Naive thymus-derived CD8-positive, alpha-beta T cell (primary cell): ENCODE measurements at places on chromosomes 16 and 17. TPM values are rescaled to one million over a fixed set of nuclear protein-coding genes. Genes with fewer than 3 reads are reported as not detected.

DNA sequence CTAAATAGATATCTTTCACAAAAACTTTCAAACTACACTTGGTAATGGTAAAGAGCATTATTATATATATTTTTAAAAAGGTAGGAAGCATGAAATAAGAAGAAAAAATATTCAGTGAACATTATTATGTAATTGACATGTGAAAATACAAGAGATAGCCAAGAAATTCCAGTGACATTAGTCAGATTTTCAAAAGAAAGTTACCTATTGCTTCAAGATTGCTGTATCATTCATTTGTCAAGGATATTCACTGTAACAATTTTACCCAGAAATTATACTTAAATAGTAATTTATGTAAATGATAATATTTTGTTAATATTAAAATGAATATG lies 350.2 kb downstream of the KIF2B start:
- H3K27me3 ChIP-seq = no peaks in the 10 kb centered on the region
- no peak overlapping the region for H3K27ac ChIP-seq
- no peaks in the 10 kb centered on the region for H3K36me3 ChIP-seq

CCL16 gene
- not detected for total RNA-seq

- H3K36me3 ChIP-seq = no peaks in the 10 kb centered on the region
- no peaks in the 10 kb centered on the region for H3K27me3 ChIP-seq
- H3K4me3 ChIP-seq = no peak overlapping the region
- no peak overlapping the region for H3K27ac ChIP-seq
- H3K4me1 ChIP-seq = peaks cover 25% of the 10 kb centered on the region
- DNase-seq = no peak
These were observed 86.1 kb downstream of the KCNJ12 start for GRCh38 chr17:21462237-21462636.

SLC6A2 gene
- total RNA-seq = not detected

CA5A gene
- not detected for total RNA-seq

NPIPB4 gene
- 292 TPM for total RNA-seq

DNA sequence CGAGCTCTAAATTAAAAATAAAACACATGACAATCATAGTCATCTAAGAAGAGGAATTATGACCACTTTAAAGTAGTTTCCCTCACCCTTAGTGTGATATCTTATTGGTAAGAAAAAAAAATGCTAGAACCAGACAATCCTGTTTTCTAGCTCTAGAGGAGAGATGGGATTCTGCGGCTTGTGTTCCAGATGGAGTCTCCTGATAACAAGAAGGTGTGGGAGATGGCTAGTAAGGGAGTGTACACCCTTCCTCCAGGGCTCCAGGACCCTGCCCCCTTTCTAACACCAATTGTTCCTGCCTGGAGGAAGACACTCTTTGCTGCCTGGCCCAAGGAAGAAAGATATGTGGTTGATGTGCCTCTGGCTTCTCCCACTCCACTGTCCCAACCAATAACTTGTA lies 68.8 kb upstream of the FBXO47 start:
- H3K27ac ChIP-seq = no peak overlapping the region
- no peaks in the 10 kb centered on the region for H3K4me1 ChIP-seq
- peaks cover 4% of the 10 kb centered on the region for H3K27me3 ChIP-seq
- no peaks in the 10 kb centered on the region for H3K36me3 ChIP-seq
- no peak for DNase-seq

CDRT4 gene
- total RNA-seq = 8.0 TPM

FBXO39 gene
- total RNA-seq = not detected

TEKT5 gene
- 0.68 TPM for total RNA-seq

- H3K4me3 ChIP-seq = no peak overlapping the region
- DNase-seq = no peak
- no peak overlapping the region for H3K27ac ChIP-seq
- no peaks in the 10 kb centered on the region for H3K27me3 ChIP-seq
These were observed 31.4 kb downstream of the ANKFN1 start for GRCh38 chr17:56184650-56185049.

GRCh38 chr17:14552306-14552705 lies 251.4 kb downstream of the HS3ST3B1 start:
- no peaks in the 10 kb centered on the region for H3K27me3 ChIP-seq
- DNase-seq = no peak
- no peaks in the 10 kb centered on the region for H3K36me3 ChIP-seq
- H3K4me1 ChIP-seq = peaks cover 16% of the 10 kb centered on the region
- H3K4me3 ChIP-seq = no peak overlapping the region
- H3K27ac ChIP-seq = no peak overlapping the region

DNA sequence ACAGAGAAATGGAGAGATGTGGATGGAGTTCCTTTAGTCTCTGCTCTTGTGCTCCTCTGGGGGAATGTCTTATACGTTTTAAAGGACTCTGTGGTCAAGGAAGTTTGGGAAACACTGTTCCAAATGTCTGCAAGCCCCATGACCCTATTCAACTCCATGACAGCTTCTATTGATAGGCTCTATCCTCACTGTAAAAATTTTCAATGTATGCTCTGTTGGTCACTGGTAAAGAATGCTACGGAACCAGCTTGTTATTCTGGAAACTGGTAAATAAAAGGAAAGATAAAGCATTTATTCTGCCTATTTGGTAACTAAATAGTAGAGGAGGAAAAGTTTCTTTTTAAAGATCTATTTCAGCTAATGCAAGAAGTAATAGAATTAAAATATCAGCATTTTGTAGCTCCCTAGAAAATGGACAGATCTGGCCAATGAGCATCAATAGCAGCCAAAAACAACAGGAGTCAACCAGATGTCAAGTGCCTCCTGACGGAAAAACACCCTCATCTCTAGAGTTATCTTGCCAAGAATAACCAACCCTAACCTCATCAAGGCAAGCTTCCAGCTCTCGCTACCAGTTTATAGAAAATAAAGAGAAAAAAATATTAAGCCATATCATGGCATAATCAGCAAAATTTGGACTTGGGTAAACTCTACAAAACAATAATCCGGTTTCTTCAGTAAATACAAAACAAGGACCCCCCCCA lies 16.1 kb downstream of the GDE1 start:
- no peak overlapping the region for H3K4me3 ChIP-seq
- H3K36me3 ChIP-seq = peaks cover 6% of the 10 kb centered on the region
- H3K4me1 ChIP-seq = no peaks in the 10 kb centered on the region
- no peaks in the 10 kb centered on the region for H3K27me3 ChIP-seq

GRCh38 chr17:21573961-21574610 lies 118.2 kb upstream of the KCNJ18 start:
- peak overlapping the region; percentile 91 for H3K4me3 ChIP-seq
- DNase-seq = peak; percentile 12
- no peak overlapping the region for H3K27ac ChIP-seq

GRCh38 chr16:66193543-66194229 lies 172.8 kb upstream of the CDH5 start:
- no peak overlapping the region for H3K4me3 ChIP-seq
- no peak for DNase-seq
- H3K4me1 ChIP-seq = no peaks in the 10 kb centered on the region
- no peaks in the 10 kb centered on the region for H3K36me3 ChIP-seq
- peaks cover 9% of the 10 kb centered on the region for H3K27me3 ChIP-seq
- H3K27ac ChIP-seq = no peak overlapping the region

DNA sequence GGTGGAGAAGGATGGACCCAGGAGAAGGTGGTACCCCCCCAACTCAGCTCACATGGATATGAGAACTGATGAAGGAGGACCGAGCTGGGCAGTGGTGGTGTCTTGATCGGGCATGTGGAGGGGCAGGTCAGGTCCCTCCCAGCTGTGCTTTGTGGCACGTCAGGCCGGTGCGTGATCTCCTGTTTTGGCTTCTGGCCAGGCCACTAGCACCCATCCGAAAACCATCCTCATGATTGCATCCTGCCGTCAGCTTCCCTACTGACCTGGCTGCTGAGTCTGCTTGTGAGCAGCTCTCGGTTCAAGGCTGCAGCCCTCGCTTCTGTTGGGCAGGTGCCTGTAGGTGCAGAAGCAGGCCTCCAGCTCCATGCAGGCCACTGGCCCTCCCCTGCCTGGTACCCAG lies 53.1 kb downstream of the PLD6 start:
- H3K27me3 ChIP-seq = no peaks in the 10 kb centered on the region
- no peak overlapping the region for H3K27ac ChIP-seq
- H3K4me3 ChIP-seq = no peak overlapping the region

NGFR gene
- 0.47 TPM for total RNA-seq

SLC46A1 gene
- 3.2 TPM for total RNA-seq

DNA sequence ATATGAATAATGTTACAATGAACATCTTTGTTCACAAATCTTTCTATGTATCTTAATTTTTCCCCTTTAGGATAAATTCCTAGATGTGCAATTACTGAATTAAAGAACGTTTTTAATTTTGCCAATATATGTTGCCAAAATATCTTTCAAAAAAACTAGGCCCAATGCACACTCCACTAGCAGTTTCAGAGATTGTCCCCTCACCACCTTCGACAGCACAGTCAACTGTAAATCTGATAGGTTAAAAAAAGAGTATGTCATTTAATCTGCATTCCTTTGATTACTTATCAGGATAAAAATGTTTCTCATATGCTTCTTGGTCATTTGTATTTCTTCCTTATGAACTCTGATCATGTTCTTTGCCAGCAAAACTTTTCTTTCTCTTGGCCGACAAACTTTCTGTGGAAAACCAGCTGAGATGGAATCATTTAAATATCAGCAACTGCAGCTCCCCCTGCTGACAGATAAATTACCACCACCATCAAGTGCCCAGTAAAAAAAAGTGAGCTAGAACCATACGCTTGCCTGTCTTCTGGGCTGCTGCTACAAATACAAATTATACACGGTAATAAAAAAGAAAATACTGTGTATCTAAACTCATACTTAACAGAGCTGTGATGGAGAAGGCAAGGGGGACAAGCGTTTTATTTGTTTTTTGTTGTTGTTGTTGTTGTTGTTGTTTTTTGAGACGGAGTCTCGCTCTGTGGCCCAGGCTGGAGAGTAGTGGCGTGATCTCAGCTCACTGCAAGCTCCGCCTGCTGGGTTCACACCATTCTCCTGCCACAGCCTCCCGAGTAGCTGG lies 19.6 kb upstream of the KANSL1 start:
- H3K27ac ChIP-seq = peak overlapping the region; percentile 86
- peak overlapping the region; percentile 37 for H3K4me3 ChIP-seq
- peak; percentile 84 for DNase-seq
- no peaks in the 10 kb centered on the region for H3K27me3 ChIP-seq
- peaks cover 29% of the 10 kb centered on the region for H3K4me1 ChIP-seq

ATP2C2 gene
- total RNA-seq = not detected

DNA sequence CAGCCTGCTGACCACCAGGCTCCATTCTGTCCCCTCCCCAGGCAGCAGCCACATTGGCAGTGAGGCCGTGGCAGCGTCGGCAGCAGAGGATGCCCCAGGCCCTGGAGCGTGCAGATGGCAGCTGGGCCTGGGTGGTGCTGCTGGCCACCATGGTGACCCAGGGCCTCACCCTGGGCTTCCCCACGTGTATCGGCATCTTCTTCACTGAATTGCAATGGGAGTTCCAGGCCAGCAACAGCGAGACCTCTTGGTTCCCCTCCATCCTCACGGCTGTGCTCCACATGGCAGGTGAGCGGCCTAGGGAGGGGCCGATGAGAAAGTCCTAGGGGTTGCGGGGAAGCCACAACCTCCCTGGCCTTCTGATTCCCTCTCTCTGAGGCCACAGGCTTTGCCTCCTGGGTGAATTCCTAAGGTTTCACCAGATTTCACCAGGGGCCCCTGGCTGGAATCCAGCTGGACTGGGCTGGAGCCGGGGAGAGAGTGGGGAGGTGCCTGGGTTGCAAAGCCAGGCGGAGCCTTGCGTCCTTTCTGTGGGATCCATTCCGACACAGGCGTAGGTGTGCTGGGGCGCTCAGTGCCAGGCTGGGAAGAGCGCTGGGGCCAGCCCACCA lies 5.9 kb downstream of the SLC16A5 start:
- H3K27ac ChIP-seq = no peak overlapping the region
- DNase-seq = no peak
- no peak overlapping the region for H3K4me3 ChIP-seq
- H3K27me3 ChIP-seq = no peaks in the 10 kb centered on the region

BICDL2 gene
- total RNA-seq = not detected

C17orf107 gene
- 5.7 TPM for total RNA-seq

- no peak for DNase-seq
- no peaks in the 10 kb centered on the region for H3K4me1 ChIP-seq
- no peak overlapping the region for H3K27ac ChIP-seq
- no peak overlapping the region for H3K4me3 ChIP-seq
These were observed 27.0 kb upstream of the CAPNS2 start for GRCh38 chr16:55539488-55539887.

DNA sequence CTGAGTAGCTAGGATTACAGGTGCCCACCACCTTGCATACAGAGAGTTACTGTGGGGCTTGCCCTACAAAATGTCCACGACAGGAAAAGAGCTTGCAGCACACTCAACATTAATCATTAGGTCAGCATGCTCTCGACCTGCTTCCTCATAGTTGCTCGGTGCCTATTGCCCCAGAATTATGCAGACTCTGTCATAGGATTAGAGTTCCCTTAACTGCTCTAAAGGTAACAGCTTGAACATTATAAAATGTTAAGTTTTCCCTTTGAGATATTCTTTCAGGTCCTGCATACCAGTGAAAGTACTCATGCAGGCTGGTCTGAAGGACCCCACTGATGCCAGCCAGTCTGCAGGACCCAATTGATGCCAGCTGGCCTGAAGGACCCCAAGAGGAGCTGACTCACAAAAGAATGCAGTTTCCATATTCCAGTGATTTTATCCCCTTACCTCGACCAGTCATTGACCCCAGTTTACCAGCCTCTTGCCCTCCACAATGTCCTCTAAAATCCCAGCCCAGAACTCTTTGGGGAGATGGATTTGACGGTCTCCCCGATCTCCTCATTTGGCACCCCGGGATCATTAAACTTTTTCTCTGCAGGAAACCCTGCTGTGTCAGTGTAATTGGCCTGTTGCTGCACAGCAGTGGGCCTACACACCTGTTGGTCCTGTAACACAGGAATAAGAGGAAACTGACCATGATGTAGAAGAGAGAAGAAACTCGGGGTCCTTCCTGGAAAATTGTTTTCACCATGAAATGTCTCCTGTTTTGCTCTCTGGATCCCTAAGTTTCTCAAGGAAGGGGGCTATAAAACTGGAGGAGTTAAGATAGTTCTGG lies 10.6 kb downstream of the ICAM2 start:
- H3K4me3 ChIP-seq = peak overlapping the region; percentile 37
- H3K27me3 ChIP-seq = no peaks in the 10 kb centered on the region
- peaks cover 37% of the 10 kb centered on the region for H3K4me1 ChIP-seq
- peaks cover 12% of the 10 kb centered on the region for H3K36me3 ChIP-seq
- no peak for DNase-seq

KRT12 gene
- total RNA-seq = not detected

DNA sequence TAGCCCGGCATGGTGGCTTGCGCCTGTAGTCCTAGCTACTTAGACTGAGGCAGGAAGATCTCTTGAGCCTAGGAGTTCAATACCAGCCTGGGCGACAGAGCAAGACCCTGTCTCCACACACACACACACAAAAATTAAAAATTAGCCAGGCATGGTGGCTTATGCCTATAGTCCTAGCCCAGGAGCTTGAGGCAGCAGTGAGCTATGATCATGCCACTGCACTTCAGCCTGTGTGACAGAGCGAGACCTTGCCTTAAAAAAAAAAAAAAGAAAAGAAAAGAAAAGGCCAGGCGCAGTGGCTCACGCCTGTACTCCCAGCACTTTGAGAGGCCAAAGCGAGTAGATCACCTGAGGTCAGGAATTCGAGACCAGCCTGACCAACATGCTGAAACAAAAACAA lies 23.9 kb downstream of the C17orf75 start:
- H3K27ac ChIP-seq = no peak overlapping the region
- H3K4me3 ChIP-seq = no peak overlapping the region
- H3K36me3 ChIP-seq = no peaks in the 10 kb centered on the region
- DNase-seq = no peak
- H3K4me1 ChIP-seq = peaks cover 2% of the 10 kb centered on the region
